ENCODE measurements at places on chromosomes 2 and 18.

- DNase-seq: no peak
Measured at GRCh38 chr2:383178-383577, 95.3 kb upstream of the ALKAL2 start.

DNA sequence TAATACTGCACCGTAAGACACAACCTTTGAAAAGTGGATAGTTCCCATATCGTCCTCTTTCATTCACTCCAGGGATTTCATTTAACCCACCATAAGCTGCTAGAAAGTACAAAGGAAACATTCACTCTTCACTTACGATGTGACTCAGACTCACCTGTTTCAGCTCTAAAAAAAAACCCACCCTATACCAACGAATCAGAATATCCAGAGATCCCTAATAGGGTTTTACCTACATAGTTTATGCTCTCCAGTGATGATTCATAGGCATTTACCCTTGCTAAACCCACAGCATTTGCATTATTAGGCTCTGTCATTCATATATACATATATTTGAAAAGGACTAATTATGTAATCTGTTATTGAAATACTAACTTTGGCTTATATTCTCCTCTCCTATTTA is 60.2 kb downstream of the PRPF40A start:
- DNase-seq: no peak

- DNase-seq: no peak
Measured at GRCh38 chr18:45783097-45784075, 42.1 kb upstream of the SIGLEC15 start.

GRCh38 chr18:30135938-30136337 is 906.6 kb downstream of the DSC3 start:
- no peak for DNase-seq

DNA sequence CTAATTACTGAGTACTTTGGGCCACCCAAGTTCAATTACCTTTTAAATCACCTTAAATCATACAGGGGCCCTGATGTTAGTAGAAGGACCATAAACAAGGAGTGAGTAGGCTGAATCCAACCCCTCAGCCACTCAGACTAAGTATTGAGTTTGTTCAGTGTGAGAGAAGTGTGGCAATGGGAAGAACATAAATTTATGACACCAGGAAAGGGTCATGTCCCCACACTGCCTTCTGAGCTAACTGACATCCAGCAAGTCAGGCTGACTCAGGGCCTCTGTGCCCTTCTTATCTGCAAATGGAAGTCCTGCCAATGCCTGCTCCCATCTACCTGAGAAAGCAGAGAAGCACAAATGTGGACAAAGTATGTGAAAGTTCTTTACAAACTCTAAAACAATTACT is 12.9 kb downstream of the PLEKHM3 start:
- DNase-seq: no peak

- no peak for DNase-seq
Measured at GRCh38 chr2:232343821-232344220, 34.7 kb upstream of the ALPP start.

DNA sequence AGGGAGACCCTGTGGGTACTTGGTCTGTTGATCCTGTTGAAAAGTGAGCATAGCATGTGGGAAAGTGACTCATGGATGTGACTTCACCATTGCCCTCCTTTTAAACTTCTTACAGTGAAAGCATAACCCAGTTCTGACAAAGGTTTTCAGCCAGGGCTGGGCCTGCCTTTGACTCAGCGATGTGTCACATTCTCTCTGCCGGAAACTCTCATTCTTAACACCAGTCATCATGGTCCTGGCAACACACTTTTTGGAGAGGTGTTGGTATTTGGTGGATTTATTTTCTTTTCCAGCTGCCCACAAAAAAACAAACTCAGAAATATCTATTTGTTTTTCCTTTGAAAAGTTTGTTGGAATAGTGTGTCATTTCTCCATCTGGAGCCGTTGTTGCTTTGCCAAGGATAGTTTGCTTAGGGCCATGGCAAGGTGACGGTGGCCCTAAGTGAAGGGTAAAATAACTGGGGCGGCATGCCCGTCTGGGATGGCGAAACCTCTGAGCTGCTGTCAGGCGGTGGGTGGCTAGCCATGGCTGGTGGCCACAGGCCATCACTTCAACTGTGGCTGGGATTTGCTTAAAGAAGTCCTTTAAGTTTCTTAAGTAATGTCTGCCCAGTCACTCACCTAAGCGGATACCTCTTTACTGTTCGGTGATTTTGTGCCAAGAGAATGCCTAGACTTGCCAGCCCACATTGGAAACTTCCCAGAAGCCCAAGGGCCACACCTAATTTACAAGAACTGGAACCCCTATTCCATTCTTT is 123.3 kb downstream of the LTBP1 start:
- DNase-seq: peak; percentile 2

GRCh38 chr2:35339211-35339610 is 1016.4 kb upstream of the CRIM1 start:
- DNase-seq: no peak

DNA sequence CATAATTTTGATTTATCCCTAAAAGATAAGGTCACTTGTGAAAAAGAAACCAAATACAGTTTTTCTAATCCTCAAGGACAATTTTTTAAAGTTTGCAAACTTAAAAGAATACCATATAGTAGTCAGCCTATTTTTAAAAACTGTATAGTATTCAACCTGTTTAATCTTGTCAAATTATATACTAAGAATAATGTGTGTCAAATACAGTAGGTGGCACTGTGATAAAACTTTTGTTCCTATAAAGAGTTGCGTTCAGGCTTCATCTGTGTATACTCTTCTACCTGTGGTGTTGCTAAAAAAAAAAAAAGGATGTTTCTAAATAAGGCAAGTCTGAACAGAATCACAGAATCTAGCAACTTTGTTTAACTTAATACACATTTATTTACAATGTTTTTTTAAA is 68.6 kb downstream of the CCDC138 start:
- no peak for DNase-seq

DNA sequence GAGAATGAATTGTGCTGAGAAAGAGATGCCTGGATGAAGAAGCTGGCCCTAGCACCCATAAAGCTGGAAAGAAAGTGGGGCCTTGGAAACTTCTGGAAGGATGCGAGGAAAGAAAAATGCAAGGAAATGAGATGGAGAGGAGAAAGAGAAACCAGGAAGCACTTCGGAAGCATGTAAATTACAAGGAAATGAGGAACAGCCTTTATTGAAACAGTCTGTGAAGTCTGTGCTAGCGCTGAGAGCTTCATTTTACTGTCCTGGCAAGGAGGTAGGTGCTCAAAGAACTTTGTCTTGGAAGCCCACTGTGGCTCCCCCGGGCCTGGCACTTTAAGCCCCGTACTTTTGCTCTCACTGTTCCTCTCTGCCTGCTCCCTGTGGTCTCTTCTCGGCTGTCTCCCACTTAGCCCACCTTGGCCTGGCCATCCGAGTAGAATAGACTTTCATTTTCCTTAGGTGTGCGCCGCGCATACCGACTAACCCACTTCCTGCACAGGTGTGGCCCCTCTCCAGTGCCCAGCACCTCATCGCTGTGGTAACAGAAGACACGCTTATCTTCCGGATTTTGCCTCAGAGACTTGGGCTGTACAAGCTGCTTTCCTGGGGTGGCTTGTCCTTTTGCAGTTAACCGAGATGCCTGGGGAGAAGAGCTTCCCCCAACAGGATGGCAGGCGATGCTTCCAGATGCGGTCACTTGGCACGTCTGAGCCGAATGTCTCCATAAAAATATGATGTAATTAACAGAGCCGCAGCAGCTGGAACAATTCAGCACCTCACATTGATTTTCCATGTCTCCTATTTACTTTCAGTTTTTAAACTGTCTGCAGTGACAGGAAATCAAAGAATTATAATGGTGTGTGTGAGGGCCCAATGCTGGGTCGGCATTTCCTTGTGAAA is 199.6 kb downstream of the HRH4 start:
- peak; percentile 43 for DNase-seq

DNA sequence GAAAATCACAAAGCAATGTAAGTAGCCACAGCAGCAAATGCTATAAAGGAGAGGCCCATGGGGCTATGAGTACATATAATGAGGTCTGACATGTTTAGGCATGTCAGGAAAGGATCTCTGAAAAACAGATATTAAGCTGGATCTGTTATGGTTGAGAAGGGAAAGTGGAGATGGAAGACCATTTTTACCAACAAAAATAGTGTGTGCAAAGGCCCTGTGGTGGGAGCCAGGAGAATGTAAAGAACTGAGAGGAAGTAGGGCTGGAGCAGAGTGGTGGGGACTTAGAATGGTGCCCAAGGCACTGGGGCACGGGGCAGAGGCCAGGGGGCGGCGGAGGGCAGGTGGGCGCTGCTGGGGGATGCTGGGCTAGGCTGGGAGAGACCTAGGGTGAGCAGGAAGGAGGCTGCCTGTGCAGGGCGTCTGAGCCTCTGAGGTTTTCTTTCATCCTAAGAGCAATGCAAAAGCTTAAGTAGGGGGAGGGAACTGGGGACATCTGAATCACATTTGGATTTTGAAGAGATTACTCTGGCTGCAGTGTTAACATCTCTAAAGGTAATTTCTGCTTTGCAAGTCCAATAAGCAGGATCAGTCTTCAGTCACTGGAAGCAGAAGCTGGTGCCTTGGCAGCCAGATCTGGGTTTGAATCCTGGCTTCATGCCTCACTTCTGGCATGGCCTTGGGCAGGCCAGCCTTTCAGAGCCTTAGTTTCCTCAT is 4.9 kb upstream of the AGFG1 start:
- DNase-seq: no peak

- no peak for DNase-seq
Measured at GRCh38 chr18:70368903-70369302, 80.1 kb downstream of the SOCS6 start.

DNA sequence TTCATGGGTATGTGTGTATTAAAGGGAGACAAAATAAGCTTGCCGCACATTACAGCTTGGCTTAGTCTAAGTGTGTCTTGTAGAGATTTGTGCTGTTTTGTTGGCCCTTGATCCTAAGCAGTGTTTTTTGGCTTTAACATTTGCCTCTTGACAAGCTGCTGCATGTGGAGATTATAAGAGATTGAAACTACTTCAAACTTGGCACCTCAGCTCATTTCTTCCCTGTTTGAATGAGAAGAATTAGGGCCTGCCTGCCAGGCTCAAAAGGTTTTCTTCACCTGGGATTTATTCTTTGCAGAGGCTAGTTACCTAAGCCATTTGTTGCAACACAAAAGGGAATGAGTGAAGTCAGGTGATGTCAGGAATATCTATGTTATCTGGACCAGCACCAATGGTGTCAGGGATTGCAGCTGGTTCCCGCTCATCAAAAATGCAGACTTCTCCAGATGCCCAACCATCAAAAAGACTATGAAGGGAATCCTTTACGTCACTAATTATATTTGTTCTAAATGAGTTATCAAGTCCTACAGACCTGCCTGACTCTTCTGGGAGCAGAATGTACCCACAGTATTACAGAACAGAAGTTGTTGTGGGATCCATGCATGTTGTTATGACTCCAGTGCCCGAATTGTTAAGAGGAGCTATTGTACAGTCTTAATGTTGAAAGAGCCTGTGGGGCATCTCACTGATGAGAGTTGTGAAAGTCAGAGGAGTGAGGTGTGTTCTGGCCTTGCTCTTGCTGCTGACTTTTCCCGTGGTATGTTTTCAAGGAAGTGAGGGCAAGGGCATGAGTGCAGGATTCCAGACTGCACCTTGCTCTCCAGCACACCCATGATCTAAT is 31.0 kb downstream of the ABCA12 start:
- DNase-seq: no peak

DNA sequence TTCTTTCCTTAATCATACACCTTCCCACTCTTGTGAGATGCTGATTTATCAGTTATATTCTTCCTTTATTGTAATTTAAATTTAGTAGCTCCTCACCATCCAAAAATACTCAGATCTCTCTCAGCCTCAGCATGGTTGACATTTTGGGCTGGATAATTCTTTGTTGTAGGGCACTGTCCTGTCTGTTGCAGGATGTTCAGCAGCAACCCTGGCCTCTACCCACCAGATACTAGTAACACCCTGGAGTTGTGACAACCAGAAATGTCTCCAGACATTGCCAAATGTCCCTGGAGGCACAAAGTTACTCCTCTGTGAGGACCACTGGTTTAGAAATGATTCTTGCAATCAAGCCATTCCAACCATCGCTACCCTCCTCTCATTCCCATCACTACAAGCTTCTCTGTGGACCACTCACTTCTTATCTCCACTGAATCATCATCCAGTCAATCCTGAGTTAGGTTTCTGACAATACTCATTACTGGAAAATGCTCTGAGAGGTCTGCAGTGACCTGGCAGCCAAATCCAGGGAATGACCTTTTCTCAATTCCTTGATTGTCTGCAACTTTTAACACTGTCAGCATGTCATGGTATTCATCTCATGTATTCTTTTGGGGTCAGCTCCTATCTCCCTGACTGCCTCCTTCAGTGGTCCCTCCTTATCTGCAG is 43.3 kb downstream of the OSBPL6 start:
- DNase-seq: no peak

- DNase-seq: no peak
Measured at GRCh38 chr2:37897511-37897910, 27.6 kb upstream of the RMDN2 start.

DNA sequence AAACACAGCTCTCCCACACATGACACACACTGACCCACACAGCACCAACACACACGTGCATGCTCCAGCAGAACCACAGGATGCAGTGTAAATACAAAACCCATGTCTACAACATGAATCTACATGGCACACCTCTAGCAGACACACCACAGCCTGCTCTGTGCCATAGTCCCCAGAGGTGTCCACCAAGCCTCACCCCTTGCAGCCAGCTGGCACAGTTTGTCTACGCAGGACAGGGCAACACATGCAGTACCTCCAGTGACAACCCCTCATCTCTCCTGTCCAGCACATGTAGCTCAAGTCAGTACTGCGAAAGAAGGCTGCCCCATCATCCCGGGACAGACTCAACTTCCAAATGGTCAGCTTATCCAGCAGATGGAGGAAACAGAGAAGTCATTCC is 18.9 kb downstream of the CELF4 start:
- no peak for DNase-seq

DNA sequence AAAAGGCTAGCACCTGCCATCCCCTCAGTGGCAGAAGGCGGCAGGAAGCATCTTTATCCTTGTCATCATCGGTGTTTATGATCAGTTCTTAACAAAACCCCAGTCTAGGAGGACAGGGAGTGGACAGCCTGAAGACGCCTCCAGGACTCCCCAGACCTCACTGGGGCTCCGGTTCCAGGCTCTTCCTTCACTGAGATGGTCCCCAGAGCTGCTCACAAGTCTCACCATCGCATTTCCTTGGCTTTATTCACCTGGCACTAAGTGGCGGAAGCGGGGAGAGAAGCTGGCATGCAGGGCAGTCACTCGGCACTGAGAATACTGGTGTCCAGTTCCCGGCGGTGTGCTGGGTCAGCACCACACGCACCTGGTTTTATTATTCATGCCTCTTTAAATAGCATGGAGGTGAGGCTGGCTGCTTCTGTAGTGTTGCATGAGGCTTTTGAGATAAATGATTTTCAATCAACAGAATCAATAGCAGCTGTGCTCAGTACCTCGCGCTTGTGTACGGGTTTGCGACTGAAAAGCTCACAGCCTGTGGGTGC is 68.7 kb downstream of the CABLES1 start:
- DNase-seq: no peak

GRCh38 chr2:220815698-220816097 is 756.4 kb downstream of the EPHA4 start:
- no peak for DNase-seq

DNA sequence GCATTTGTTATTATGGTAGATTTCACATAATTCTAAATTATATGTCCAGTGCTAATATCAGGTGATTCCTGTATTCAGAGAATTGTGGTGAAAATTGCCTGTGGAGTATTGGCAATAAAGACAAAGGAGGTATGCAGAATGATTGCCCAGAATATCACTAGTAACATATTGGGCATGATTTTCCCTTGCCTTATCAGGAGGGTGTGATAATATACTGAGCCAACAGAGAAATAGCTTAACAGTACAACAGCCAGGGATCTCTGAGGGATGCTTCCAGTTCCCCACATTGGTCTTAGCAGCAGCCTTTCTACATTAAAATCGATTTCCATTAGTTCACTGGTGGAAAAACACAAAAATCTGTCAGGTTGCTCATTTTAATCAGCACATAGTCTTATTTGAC is 122.9 kb upstream of the COL3A1 start:
- no peak for DNase-seq

Data from activated naive CD8-positive, alpha-beta T cell treated with anti-CD3 and anti-CD28 coated beads for 36 hours (primary cell).